Fibroblast of skin of right quadriceps (primary cell): ENCODE measurements at places on chromosomes 12 and 14.

GRCh38 chr14:89408907-89409700 lies 7.9 kb downstream of the FOXN3 start:
- no peak for DNase-seq

DNA sequence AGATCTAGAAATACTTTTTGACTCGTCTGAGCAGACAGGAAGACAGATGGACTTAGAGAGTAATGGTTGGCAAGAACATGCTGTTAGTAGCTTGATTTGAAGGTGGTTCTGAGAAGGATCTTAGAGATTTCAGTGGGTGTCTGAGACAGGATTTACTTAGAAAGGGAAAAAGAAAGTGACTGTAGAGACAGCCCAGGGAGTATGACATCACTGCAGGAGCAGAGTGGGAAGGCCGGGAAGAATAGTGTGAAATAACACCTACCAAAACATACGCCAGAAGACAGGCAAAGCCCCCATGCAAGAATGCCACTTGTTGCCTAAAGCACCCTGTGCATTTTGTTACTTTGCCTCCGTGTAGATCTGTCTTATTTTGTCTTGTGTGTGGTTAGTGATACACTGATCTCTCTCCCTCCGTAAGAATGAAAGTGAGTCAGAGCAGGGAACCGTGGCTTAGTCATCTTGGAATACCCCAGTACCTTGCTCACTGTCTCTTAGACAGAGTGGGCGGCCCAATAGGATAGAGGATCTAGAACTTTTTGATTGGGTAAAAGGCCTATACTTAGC lies 161.3 kb upstream of the IFNG-AS1 start:
- peak; percentile 97 for DNase-seq

- DNase-seq, result peak; percentile 42
These were observed 613 bp downstream of the ARHGEF40 start for GRCh38 chr14:21070610-21071224.

DNA sequence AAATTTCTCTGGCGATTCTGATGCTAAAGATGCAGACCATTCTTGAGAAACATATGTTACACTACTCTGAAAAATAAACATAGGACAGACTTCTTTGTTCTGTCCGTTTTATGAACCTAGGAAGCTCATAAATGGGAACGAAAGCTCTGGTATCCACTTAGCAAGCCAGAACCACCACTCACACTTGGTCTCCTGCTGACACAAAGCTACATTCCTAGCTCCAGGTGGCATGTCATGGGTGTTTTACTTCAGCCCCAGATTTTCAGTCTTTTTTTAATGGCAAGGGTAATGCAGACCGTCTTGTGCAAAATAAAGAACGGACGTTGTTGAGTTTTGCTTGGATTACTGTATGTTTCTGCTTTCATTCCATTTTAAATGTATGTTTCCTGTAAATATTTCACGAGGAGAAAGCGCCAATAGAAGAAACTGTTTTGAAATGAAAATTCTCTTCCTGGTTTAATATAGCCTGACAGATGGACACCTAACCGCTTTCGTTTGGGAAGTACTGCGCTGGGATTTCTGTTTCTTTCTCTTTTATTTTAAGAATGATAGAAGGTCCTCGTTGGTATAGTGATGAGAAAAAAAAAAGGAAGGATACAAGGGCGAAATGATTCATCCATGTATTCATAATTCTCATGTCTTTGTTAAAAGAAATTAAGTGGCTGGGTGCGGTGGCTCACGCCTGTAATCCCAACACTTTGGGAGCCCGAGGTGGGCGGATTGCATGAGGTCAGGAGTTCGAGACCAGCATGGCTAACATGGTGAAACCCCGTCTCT lies 871 bp upstream of the COQ5 start:
- DNase-seq, result peak; percentile 53

DNA sequence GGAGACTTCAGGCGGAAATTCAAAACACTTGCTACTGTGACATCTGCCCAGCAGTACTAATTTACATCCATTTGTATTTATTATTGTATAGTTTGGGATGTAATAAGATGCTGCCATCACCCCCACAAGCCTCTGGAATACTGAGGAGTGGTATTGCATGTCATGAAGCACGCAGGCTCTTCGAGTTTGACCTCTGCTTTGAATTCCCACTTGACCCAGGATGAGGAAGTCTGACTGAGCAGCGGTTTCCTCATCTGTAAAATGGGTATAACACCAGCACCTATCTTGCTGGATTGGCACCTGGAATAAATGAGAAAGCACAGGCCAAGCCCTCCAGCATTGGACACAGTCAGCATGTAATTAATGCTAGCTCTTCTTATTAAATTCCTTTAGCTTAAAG lies 116.0 kb upstream of the DIO3 start:
- no peak for DNase-seq
